Esophagus muscularis mucosa (tissue), 4 donors: ENCODE measurements at places on chromosomes 3 and 15. TPM values are rescaled to one million over a fixed set of nuclear protein-coding genes. Genes with fewer than 3 reads are reported as not detected.

DNA sequence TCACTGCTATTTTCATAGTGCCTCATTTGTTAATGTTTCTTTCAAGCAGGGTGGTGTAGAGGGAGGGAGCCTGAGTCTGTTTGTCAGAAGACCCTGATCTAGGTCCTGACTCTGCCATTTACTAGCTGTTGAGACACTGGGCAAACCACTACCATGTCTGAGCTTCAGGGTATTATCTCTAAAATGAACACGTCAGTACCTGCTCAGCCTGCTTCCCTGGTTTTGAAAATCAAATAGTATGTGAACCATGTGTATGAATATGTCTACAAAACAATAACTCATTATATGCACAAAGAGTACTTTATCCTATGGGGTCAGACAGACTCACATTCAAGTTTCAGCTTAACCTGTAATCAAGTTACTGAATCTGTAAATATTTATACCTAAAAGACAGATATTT, 25.1 kb downstream of the SYNPR start:
- DNase-seq = no peak

GRCh38 chr15:46815765-46816164, 901.5 kb upstream of the SEMA6D start:
- no peak for DNase-seq

DNA sequence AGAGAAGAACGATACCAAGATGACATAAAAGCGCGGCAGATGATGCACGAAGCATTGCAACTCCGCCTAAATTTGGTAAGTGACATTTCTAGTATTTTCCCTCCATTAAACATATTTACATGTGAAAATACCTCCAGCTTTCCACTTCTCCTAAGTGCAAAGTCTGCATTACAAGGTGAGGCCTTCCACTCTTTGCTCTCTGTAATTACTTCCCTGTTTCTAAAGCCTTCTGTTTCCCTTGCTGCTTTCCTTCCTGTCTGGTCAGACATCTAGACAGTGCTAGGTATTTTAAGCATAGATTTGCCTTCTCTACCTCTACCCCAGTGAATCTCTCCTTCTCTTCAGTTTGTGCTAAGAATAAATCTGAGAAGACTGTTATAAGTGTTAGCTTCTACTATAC, 1.9 kb downstream of the P2RY12 start:
- DNase-seq = no peak

GRCh38 chr3:12963231-12963896, 109.9 kb downstream of the IQSEC1 start:
- DNase-seq = no peak

GRCh38 chr15:58087871-58088270, 22.4 kb upstream of the ALDH1A2 start:
- DNase-seq = no peak

DNA sequence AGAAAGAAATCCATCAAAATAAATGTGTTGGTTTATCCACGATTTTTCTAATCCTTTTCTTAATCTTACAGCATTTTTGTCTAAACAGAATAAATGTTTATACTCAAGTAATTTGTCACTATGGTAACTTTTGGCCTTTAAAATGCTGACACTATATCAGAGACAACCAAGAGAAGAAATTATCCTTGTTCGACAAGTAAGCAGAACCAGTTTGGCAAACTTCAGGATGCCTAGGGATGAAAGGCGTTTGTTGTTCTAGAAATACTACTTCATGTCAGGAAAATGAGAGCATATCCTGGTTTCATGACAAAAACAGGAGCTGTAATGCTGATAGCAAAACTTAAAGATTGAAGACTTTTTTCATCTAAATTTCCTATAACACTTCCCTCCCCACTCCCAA, 308.0 kb upstream of the ATP11B start:
- no peak for DNase-seq

DNA sequence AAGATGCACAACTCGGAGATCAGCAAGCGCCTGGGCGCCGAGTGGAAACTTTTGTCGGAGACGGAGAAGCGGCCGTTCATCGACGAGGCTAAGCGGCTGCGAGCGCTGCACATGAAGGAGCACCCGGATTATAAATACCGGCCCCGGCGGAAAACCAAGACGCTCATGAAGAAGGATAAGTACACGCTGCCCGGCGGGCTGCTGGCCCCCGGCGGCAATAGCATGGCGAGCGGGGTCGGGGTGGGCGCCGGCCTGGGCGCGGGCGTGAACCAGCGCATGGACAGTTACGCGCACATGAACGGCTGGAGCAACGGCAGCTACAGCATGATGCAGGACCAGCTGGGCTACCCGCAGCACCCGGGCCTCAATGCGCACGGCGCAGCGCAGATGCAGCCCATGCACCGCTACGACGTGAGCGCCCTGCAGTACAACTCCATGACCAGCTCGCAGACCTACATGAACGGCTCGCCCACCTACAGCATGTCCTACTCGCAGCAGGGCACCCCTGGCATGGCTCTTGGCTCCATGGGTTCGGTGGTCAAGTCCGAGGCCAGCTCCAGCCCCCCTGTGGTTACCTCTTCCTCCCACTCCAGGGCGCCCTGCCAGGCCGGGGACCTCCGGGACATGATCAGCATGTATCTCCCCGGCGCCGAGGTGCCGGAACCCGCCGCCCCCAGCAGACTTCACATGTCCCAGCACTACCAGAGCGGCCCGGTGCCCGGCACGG, 991 bp downstream of the SOX2 start:
- DNase-seq = peak; percentile 70

- DNase-seq = no peak
Measured at GRCh38 chr15:67680641-67681040, 138.1 kb downstream of the MAP2K5 start.

The SERPINI2 gene
- not detected for total RNA-seq

The SLC2A2 gene
- total RNA-seq = not detected

The LRRC15 gene
- 0.13 TPM for total RNA-seq

The TCF12 gene
- total RNA-seq = 177 TPM
